ENCODE measurements at places on chromosomes 13 and 19. TPM values are rescaled to one million over a fixed set of nuclear protein-coding genes. Genes with fewer than 3 reads are reported as not detected.

- H3K27ac ChIP-seq, result no peak overlapping the region
- no peaks in the 10 kb centered on the region for H3K36me3 ChIP-seq
- no peaks in the 10 kb centered on the region for H3K4me1 ChIP-seq
- peak; percentile 55 for DNase-seq
- H3K4me3 ChIP-seq, result no peak overlapping the region
These were observed 31.2 kb downstream of the KEAP1 start for GRCh38 chr19:10471909-10472308.

DNA sequence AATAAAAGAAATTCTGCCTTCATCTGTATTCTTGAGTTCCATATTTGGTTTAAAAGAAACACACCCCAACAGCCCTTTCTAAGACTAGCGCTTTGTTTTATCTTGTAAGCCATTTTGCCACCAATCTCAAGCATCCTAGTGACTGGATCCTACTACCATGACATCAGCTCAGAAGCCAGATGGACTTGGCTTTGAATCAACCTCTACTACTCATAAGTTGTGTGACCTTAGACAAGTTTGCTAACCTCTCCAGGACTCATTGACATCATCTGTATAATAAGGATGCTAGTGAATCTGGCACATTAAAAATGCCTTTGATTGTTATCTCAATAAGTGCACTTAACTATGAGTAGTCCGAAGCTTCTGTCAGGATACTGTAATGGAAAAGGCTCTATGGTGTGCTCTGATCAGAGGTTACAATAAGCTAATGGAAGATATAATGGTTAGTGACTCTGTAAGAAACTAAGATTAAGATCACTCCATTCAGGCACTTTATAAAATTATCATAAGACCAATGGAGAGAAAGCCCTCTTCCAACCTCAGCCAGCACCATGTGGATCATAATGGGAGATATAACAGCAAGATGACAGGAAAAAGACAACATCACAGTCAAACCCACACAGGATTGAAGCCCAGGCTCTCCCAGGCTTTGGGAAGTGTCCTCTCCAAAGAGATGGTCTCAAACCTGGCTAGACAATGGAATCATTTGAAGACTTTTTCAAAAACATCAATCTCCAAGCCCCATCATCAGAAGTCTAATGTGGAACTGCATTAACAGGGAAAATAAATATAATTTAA is 180.6 kb upstream of the MIR17HG start:
- no peaks in the 10 kb centered on the region for H3K36me3 ChIP-seq
- H3K27me3 ChIP-seq, result no peaks in the 10 kb centered on the region
- no peak for DNase-seq

DNA sequence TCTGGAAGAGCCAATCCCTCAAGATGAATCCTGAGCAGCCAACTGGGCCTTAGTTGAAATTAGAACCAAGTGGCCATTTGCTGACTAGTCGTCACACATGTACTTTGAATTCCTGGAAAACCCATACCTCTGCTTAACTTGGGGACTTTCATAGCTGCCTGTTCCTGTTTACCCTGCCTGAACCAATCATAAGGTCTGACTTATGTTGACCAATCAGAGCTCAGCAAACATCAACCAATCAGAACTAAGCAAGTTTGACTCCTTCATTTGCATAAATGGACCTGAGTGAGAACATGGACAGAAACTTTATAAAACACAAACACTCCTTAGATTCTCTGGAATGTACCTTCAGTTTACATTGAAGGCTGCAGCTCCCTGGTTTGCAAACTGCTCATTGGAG is 50.8 kb downstream of the LATS2 start:
- no peaks in the 10 kb centered on the region for H3K27me3 ChIP-seq
- DNase-seq, result no peak
- no peaks in the 10 kb centered on the region for H3K4me1 ChIP-seq
- no peaks in the 10 kb centered on the region for H3K36me3 ChIP-seq
- no peak overlapping the region for H3K27ac ChIP-seq

GRCh38 chr13:100483139-100483538 is 105.5 kb downstream of the GGACT start:
- no peaks in the 10 kb centered on the region for H3K27me3 ChIP-seq
- no peaks in the 10 kb centered on the region for H3K4me1 ChIP-seq
- no peak for DNase-seq
- H3K4me3 ChIP-seq, result no peak overlapping the region

GRCh38 chr13:45451282-45451681 is 13.5 kb upstream of the COG3 start:
- H3K4me1 ChIP-seq, result no peaks in the 10 kb centered on the region
- no peak overlapping the region for H3K4me3 ChIP-seq
- no peak overlapping the region for H3K27ac ChIP-seq

The PRR22 gene
- 4.9 TPM for total RNA-seq

The FCGBP gene
- 19.1 TPM for total RNA-seq

Data from CD4-positive, alpha-beta T cell (primary cell).